ENCODE measurements at places on chromosomes 6 and 20.
A peak's percentile ranks its signal among the peaks of the same experiment; 100 is the strongest.

DNA sequence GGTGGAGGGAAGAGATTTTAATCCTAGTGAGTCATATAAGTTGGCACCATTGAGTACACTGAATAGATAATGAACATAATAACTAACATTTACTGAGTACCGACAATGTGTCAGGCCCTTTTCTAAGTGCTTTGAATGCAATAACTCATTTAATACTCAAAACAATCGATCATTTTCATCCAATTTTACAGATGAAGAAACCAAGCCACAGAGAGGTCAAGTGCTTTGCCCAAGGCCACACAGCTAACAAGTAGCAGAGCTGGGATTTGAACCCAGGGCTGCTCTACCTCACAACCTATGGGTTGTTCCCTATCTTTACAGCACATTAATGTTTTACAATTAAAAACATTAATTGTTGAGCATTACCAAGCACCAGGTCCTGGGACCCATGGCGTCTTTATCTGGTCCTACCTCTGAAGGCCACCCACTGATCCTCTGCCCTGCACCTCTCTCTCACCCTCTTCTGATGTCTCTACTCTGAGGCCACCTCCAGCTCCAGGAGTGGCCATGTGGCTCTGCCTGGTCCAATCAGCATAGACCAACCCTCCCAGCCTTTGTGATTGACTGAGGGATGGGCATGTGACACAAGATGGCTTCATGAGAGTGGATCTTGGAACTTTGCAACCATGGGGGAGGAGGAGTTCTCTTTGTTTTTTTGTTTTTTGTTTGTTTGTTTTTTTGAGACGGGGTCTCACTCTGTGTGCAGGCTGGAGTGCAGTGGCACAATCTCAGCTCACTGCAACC is 83.9 kb downstream of the KCNB1 start:
- DNase-seq, result no peak

- no peak for DNase-seq
Measured at GRCh38 chr20:3068986-3069900, 2.2 kb upstream of the OXT start.

- DNase-seq, result no peak
Measured at GRCh38 chr6:140275725-140276124, 901.3 kb upstream of the CITED2 start.

- DNase-seq, result no peak
Measured at GRCh38 chr6:5896476-5897200, 110.1 kb downstream of the NRN1 start.

DNA sequence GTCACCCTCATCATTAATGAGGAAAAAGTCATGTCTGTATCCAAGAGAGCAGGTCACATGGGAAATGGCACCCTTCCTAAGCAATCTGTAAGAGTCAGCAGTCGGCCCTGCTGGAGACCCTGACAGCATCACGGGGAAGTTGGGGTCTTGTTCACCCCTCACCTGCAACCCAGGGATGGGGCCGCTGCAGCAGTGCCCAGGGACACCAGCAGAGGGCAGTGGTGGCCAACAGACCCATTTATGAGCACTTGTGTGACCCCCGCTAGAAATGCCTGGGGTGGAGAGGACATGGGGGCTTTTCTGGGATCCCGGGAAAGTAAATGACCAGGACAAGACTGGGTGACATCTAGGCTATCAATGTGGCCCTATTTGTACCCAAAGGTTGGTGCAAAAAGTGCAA is 35.9 kb downstream of the ANKRD60 start:
- DNase-seq, result no peak

DNA sequence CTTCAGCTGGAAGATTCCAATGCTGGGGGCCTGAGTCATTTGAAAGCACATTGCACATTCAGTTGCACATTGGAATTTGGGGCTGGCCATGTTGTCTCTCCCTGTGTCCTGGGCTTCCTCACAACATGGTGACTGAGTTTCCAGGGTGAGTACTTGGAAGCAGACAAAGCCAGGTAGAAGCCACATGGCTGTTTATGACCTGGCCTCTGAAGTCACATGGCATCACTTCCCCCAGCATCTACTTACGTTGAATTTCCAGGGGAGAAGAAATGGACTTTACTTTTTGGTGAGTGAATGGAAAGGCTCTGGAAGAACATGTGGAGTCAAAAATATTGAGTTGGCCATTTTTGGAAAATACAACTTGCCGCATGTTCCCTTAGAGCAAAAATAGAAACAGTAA is 155.5 kb downstream of the LINC00237 start:
- no peak for DNase-seq

GRCh38 chr6:7195339-7196018 is 87.7 kb downstream of the RREB1 start:
- DNase-seq, result no peak

DNA sequence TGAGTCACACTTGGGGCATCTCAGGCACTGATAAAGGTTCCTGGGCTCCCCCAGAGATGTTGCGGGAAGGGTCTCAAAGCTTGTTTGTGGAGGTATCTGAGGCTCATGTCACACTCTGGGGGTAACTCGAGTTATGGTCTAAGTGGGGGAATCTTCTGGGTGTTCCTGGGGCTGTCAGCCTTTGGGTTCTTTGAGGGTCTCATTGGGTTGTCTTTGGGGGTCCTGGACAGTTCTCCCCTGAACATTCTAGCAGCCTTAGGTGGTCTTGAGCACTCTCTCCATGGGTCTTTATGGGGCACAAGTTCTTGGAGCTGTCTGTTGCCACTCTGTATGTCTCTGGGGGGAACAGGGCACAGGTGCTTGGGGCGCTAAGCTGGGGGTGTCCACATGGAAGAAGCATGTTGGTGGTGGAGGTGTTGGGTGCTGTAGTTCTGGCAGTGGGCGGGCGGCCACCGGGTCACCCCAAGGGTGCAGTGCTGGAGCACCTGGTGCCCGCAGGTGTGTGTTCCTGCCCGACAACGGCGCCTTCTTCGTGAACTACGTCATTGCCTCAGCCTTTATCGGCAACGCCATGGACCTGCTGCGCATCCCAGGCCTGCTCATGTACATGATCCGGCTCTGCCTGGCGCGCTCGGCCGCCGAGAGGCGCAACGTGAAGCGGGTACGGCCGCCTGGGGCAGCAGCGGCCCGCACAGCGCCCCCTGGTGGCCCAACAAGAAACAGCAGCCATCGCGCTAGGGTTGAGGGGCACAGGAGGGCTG is 7.1 kb upstream of the CAPN11 start:
- DNase-seq, result peak; percentile 56

- DNase-seq, result peak; percentile 83
Measured at GRCh38 chr6:44569931-44570385, 182.5 kb downstream of the CDC5L start.

- no peak for DNase-seq
Measured at GRCh38 chr6:7731294-7731693, 5.4 kb downstream of the BMP6 start.

DNA sequence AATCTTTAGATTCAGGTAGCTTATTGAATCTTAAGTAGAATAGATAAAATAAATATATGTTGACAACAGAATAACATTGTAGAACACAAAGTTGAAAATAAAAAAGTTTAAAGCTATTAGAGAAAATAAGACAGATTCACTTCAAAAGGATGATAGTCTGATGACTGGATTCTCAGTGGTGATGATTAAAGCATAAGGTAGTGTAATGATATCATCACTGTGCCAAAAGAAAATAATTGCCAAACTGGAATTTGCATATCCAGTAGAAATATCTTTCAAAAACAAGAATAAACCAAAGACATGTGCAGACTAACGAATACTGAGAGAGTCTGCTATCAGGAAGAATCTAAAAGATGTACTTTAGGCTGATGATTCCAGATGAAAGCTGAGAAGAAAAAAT is 30.2 kb downstream of the ENPP1 start:
- DNase-seq, result no peak

DNA sequence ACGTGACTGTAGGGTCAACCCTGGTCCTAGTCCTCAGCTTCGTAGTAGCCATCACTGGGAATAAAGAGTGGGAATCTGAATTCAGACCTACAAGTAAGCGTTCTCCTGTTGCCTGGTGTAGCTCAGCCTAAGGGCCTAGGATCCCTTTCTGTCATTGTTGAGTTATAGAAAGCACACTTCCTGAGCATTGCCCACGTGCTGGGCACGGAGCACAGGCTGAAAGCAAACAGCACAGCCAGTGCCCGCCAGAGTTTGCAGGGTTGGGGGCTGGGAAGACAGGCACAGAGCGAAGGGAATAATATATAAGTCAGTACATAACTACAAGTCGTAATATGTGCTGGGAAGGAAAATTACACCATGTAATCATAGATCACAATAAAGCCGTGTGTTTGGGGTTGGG is 166.3 kb downstream of the TBXT start:
- DNase-seq, result no peak

DNA sequence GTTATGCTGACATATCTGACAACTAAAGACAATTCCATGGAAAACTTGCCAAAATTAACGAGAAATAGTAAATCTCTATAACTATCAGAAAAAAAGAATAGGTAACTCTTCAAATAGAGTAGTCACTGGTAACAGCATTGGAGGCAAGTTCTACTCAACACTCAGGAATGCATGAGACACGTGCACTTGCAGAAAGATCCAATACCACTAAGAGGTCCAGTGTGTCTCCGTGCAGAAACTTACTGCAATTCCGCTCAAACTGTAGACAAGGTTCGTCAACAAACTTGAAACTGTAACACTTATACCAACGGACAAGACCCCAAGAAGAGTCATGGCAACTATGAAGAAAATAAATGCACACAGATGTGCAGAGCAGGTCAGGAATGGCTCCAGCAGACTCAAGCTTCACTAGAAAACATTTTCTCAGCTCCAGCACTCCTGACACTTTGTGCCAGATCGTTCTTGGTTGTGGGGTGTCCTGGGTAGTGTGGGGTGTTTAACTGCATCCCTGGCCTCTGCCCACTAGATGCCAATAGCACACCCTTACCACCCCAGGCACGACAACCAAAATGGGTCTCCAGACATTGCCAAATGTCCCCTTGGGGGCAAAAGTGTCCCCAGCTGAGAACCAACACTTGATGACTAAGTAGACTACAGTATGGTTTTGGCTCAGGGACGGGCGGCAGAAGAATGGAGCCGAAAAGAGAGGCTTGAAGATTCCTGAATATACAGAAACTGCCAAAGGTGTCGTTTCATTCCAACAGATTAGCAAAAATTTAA is 134.8 kb downstream of the DTNBP1 start:
- no peak for DNase-seq

GRCh38 chr20:63223121-63223825 is 7.3 kb upstream of the YTHDF1 start:
- peak; percentile 22 for DNase-seq

GRCh38 chr6:107064579-107065065 is 36.6 kb downstream of the MTRES1 start:
- no peak for DNase-seq

GRCh38 chr6:157312757-157313156 is 10.6 kb downstream of the TMEM242 start:
- DNase-seq, result no peak

DNA sequence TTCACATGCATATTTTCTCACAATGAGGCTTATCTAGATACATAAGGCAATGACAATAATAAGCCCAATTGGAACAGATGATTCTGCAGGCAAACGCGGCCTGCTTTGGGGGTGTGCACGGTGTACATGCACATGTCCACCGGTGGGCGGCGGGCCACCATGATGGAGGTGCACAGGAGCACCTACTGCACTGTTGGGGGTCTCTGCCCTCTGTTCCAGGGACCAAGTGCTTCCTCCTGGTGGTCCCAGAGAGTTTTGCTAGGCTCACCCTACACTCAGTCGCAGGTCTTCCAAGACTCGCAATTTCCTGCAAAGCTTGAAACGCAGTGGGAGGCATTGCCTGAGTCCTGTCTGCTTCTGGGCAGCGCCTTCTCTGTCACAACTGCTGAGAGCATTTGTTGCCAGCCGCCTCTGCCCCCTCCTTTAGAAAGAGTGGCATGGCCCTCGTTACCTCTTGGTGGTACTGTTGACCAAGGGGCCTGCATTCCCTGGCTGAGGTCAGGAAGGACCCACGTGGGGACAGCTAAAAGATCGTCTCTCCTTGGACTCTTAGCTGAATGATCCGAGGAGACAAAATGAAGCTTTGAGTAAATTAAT is 135.3 kb downstream of the ERMARD start:
- DNase-seq, result no peak

DNA sequence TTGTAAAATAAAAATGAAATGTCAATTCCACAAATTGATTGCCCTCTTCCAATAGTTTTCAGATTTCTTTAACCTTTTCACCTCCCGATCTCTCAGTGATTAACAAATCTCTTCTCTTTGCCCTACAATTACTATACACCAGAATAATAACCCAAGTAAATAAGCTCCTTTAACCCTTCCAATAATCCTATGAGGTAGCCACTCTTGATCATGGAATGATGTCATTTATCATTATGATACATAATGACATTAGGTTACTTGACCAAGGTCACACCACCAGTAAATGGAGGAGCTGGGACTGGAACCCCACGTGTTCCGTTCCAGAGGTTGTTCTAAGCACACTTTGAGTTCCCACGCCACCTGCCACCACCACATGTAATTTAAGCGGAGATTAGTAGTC is 54.8 kb downstream of the ADAT2 start:
- no peak for DNase-seq
